ENCODE measurements at places on chromosomes 16 and 17.
A peak's percentile ranks its signal among the peaks of the same experiment; 100 is the strongest.

- DNase-seq = no peak
Observed at GRCh38 chr17:4658478-4659305, 17.2 kb upstream of the ALOX15 start.

- DNase-seq = no peak
Observed at GRCh38 chr16:69100071-69100691, 5.3 kb upstream of the HAS3 start.

- no peak for DNase-seq
Observed at GRCh38 chr17:48725004-48725287, 2.0 kb downstream of the PRAC2 start.

- no peak for DNase-seq
Observed at GRCh38 chr17:62680541-62681052, 53.1 kb downstream of the MRC2 start.

DNA sequence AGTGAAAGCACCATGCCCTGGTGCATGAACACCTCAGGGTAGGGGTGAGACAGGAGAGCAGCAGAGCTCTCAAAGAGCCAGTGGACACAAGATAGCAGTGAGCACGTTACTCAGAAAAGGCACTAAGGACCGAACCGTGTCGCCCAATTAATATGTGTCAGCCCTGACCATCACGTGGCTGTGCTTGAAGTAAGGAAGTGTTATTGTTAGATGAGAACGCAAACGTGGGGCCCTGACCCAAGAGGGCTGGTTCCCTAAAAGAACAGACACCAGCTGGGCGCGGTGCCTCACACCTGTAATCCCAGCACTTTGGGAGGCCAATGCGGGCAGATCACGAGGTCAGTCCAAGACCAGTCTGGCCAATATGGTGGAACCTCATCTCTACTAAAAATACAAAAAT is 16.3 kb downstream of the AXIN1 start:
- no peak for DNase-seq

- no peak for DNase-seq
Observed at GRCh38 chr17:64357191-64357981, 33.3 kb downstream of the PECAM1 start.

GRCh38 chr17:35898283-35899070 is 18.3 kb upstream of the CCL5 start:
- DNase-seq = peak; percentile 49

GRCh38 chr17:77968788-77969187 is 10.3 kb downstream of the TNRC6C start:
- no peak for DNase-seq

DNA sequence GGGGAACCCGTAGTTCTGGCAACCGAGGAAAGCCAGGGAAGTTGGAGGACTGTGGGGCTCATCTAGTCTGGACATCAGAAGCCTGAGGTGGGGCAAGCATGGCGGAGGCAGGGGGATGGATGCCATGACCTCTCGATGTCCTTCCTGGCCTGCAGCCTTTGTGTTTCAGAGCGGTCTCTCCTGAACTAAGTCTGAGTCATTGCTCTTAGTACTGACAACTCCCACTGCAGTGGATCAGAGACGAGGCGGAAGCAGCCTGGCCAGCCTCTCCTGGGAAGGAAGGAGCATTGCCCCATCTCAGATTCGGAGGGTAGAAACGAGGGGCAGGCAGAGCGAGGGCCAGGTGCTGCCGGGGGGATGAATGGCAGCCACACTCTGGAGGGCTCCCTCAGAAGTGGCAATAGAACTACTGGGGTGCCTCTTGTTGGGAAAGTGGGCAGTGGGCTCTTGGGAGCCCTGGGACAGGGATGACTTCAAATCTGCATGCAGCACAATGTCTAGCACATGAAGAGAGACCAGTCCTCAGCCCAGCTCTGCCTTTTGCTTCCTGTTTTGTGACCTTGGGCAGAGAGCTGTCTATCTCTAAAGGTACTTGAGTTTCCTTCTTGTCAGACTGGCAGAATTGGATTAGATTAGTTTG is 3.6 kb upstream of the STAC2 start:
- DNase-seq = no peak

DNA sequence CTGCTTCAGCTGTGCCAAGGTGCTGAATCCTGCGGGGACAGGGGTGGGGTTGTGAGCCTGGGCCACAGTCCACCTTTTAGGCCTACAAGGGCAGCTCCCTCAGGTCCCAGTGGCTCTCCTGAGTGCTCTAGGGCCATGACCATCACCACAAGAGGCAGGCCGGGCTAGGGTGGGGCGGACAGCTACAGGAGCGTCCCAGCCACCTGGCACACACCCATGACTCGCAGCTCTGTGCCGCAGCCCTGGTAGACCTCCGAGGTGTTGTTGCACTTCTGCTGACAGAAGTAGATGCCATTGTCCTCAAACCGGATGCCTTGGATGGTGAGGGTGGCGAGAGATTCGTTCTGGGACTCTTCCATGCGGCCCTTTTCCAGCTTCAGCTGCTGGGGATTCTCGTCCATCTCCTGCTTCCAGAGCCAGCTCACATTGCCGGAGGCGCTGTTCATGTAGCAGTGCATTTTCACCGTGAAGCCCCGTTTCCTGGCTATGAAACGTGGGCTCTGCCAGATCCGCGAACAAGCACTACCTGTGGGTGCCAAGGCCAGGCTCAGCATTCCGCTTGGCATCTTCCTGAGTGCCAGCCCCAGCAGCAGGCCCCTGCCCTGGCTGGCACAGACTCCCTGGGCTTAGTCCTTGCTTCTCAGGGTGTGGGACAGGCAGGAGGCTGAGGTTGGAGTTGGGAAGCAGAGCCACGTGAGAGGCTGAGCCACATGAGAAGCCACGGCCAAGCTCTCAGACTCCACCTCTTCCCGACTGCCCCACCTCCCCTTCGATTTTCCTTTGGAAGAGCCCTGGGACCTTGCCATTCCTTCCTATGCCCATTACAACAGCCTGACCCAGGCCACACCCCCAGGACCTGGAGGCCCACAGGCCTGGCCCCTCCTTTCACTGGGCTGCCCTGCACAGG is 2.0 kb downstream of the CD79B start:
- no peak for DNase-seq

- no peak for DNase-seq
Observed at GRCh38 chr17:73777131-73777449, 132.8 kb upstream of the SDK2 start.

GRCh38 chr17:71985111-71986039 is 135.4 kb upstream of the SOX9 start:
- no peak for DNase-seq

DNA sequence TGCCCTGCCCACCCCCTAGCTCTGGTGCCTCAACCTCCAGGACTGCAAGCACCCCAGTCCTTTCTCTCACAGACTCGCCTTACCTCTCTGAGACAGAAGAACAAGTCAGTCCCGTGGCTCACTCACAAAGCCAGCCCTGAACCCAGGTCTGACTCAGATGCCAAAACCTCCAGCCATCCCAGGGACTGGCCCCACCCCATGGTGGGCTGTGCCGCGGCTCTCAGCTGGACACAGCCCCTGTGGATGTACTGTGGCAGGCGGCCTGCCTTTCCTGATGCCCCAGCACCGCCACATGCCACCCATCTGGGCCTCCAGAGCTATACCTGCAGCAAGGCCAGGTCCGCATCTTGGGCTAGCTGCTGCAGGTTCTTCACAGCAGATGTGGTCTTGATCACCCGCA is 19.8 kb downstream of the MPG start:
- DNase-seq = no peak

DNA sequence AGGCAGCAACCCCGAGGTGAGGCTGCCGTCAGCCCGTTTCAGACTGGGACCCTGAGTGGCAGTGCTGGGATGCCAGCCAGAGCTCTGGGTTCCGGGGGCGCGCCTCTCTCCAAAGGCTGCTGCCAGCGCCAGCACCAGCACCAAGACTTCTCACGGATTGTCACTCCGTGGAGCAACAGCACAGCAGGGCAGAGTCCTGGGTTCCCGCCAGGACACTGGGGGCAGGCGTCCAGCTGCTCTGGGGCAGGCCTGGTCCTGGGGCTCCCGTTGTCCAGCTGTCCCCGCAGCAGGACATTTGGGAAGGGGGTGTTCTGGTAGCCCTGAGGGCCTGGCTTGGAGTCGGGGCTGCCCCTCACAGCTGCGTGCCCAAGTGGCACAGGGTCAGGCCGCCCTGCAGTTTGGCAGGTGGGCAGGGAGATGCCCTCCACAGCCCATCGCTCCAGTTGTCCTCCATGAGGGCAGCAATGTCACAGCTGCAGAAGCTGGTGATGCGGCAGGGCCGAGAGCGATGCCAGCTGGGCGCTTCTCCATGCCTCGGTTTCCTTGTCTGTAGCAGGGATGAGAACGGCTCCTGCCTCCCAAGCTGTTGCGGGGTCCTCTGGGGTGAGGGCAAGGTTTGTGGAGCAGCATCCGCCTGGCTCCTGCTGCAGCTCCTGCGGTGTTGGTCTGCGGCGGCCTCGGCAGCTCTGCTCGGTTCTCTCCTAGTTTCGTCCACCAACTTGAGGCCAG is 137.3 kb upstream of the CIBAR2 start:
- no peak for DNase-seq

DNA sequence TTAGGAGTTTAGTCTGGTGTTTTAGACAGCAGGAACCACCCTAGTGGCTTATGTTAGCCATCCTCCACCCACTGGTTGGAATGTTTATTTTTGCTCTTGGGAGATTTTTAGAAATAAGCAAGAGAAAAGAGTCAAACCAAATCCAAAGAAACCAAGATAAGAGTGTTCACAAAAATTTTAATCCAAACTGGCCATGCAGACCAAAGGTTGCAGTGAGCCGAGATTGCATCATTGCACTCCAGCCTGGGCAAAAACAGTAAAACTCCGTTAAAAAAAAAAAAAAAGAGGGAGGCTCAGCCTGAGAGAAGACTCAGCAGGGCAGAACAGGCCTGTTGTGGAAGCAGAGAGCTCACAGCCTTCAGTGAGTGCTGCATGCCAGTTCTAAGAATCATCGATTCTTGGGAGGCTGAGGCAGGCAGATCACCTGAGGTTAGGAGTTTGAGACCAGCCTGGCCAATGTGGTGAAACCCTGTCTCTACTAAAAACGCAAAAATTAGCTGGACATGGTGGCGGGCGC is 12.2 kb upstream of the C16orf54 start:
- no peak for DNase-seq

DNA sequence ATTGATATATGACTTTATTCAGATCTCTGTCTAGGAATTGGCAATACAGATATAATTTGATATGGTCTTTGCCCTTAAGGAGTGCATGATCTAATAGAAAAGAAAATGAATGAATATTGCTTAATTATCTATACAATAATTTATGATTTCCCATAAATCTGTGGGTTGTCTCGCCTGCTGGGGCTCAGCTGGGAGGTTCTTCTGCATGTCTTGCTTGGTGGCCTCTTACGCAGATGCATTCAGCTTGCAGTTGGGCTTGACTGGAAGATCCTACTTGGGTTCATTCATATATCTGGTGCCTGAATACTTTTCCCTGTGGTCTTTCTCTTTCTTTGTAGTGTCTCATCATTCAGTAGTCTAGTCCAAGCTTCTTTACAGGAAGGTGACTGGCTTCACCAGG is 34.0 kb upstream of the GOT2 start:
- no peak for DNase-seq

DNA sequence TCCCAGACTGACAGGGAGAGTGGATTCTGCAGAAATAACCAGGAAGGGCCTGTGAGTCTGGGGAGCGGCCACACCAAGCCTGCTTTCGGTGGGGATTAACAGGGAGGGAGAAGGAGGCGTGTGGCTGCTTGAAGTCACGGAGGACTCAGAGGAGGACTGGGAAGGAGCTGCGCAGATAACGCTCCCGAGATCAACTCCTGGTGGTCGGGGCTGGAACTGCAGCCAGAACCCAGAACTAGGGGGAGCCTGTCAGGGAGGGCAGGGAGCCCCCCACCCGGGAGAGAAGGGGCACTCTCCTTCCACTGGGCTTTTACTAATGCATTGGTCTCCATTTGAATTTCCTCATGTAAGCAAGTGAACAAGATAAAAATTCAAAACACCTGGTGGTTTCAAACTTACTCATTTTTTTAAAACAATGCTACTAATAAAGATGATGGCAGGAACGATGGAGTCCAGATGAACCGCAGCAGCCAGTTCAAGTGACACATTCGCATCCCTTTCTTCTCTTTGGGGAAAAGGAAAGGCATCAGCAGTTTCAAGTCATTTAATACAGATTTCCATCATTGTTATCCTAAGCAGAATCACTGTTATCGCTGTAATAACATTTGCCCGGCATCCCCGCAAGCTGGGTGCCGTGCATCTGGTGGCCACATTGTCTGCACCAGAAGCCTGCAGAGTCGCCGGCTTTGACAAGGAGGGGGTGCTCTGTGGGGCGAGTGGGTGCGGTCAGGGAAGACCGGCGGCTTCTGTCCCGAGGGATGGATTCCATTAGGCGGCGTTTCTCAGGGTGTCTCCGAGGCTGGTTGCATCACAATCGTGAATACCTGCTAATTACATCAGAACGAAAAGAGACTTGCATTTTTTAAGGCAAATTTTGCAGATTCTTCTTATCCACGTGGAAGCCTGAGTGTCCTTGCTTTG is 183.0 kb downstream of the FOXL1 start:
- no peak for DNase-seq

- no peak for DNase-seq
Observed at GRCh38 chr17:18218756-18219415, 6.5 kb upstream of the LLGL1 start.

GRCh38 chr16:58118801-58119508 is 10.2 kb downstream of the CFAP20 start:
- no peak for DNase-seq

- DNase-seq = no peak
Observed at GRCh38 chr16:89801800-89802199, 14.6 kb downstream of the FANCA start.

DNA sequence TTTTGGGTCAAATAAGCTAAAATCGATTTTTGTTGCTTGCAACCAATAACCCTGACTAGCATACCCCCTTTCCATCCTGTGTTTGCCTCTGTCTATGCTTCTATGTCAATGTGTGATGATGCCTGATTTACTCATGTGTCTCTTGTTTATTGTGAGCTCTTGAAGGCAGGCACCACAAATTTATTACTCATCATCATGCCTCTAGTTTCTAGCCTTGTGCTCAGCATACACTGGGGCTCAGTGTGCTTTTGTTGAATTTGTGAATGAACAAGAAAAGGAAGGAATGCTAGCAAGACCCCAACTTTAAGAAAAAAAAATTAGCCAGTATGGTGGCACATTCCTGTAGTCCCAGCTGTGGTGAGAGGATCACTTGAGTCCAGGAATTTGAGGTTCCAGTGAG is 119.1 kb upstream of the GPR139 start:
- no peak for DNase-seq

- no peak for DNase-seq
Observed at GRCh38 chr17:81285179-81285878, 9.8 kb downstream of the SLC38A10 start.

DNA sequence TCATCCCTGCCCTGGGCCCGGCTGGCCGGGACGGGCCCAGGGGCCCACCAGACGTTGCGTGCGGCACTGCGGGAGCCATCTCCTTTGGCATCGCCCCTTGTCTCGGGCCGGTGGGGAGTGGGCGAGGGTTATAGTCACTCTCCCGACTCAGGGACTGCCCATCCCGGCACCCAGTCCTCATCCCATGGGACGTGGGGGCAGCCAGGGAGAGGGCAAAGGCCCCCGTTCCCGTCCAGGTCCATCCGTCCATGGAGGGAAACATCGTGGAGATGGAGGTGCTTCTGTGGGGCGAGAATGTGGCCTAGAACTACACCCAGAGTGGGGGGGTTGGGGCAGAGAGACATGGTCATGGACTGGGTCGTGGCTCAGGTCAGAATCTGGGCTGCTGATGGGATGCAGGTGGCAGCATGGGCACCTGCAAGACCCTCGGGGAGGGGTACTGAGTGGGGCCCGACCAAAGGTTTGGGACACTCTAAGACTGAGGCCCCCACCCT is 2.4 kb upstream of the WDR90 start:
- no peak for DNase-seq

Measured in SIG-M5 (cell line).